ENCODE measurements at places on chromosomes 7 and 10.

DNA sequence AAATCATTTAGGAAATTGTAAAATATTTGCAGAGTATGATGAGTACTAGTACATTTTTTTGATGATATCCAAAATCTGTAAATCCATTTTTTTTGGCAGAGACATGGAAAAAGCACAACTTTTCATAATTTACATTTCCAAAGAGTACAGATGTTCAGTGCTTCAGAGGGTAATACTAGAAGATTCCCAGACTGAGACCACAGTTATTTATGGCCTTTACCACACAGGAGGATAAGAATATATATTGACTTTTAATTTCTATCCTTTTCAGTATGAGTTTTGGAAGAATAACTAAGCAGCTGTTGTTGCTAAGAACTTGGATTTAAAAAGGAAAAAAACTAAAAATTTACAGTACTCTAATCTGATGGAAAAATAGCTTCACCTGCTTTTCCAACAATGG is 61.9 kb downstream of the HGF start:
- no peak for DNase-seq

DNA sequence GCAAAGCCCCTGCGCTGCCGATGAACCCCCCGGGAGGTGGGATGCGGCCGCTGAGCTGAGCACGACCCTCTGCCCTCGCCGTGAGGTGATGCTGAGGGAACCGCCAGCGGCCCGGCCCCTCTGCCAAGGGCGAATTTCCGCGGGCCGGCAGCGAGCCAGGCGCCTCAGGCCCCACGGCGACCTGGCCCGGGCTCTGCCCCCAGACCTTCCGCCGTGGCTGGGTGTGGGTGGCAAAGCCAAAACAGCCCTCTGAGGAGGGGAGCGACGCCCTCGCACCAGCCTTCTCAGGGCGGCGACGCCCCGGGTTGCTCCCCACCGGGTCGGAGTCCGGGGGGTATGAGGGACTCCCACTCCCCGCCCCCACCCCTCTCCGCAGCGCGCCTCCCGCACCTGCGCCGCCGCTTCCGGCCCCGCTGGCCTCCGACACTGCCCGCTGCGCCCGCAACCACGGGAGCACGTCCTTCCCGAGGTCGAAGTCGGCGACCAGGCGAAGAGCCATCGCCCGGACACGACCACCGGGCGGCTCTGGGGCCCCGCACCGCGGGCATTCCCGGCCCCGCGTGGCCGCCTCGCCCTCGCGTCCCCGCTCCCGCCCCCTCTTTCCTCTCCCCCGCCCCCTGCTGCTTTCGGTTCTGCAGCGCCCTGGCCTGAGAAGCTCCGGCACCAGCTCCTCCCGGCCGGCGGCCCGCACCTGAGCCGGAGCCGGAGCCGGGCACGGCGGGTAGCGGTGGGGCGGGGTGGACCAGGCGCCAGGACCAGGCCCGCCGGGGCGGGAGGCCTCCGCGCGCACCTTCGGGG is at the start of gene GSAP:
TSS of gene GSAP (minus strand) at position 527 of the 798 bp plus-strand sequence. CDS start at position 499, 28 bp downstream.
- no peak for DNase-seq

DNA sequence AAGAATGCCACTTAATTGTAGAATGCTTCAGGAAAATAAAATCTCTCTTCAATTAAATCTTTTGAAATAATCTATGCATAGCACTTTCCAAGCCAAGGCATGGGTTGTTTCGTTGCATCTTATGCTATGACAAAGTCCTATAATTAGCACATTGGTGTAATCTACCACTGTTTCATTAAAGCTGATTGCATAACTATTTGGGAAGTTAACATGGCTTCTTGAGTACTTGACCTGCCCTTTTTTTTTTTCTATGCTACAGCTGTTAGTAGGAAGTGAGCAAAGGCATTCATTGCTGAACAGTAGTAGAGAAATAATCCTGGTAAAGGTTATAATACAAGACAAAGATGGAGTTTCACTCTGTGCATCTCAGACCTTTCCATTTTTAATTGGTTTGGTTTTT is 557.2 kb upstream of the CELF2 start:
- DNase-seq, result no peak

GRCh38 chr10:12733271-12733670 is 268.2 kb downstream of the CCDC3 start:
- no peak for DNase-seq

DNA sequence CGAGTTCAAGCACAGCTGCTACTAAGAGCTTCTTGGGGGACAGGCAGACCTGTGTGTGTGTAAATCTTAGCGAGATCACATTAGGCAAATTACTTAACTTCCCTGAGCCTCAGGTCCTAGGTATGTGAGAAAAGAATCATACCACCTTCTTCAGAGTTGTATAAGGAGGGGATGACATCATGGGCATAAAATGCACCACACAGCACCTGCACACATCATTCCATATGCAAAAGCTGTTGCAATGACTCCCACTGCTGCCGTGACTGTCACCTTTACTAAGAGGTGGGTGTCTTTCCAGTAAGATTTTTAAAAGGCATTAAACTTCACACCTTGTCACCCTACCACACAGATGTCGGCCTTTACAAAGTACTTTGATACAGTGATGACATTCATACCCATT is 146.0 kb downstream of the FANK1 start:
- DNase-seq, result no peak

DNA sequence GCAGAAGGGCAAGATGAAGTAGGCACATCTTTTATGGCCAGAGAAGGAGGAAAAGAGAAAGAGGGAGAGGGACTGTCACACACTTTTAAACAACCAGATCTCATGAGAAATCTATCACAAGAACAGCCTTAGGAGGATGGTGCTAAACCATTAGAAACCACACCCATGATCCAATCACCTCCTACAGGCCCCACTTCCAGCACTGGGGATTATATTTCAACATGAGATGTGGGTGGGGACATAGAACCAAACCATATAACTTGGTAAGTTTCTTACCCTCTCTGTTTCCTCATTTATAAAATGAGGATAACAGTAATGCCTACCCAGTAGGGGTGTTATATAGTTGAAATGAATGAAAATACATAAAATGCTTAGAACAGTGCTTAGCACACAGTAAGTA is 66.0 kb downstream of the CHCHD3 start:
- DNase-seq, result no peak

DNA sequence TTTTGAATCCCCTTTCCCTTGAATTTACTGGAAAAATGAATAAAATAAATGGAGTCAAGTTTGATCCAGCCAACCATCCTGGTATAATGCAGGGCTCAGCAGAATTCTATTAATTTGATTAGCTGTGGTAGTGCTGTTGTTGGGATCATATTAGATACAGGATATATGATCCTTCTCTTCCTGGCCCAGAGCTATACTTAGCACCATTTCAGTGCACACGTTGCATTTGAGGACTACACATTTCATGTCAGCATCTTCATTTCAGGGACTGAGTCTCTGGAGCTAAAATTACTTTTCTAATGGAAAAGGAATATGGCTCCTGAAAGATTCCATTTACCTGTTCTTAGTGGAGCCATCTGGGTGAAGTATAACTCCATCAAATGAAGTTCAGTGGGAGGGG is 240.3 kb downstream of the BMPER start:
- DNase-seq, result no peak

GRCh38 chr10:30853066-30853465 is 178.6 kb downstream of the ZNF438 start:
- DNase-seq, result no peak

DNA sequence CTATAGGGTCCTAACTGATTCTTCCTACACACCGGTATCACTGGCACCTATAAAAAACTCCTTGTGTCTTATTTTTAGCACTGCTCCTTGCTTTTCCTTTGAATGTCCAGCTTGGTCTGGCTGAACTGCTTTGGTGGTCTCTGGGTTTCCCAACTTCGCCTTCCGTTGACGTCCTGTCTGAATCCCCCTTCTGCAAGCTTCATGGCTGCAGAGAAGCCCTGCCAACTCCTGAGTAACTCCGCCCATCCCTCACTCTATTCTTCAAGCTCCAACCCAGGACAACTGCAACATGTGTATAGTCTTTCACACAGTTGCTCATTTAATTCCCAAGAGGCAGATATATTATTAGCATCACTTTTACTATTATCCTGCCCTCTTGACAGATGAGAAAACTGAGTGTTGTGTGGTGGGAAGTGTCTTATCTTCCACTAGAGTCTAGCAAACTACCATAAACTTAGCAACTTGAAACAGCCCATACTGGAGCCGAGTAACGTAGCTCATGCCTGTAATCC is 40.9 kb downstream of the MTURN start:
- no peak for DNase-seq

- no peak for DNase-seq
These were observed 543.3 kb downstream of the CALN1 start for GRCh38 chr7:71868797-71869196.

- DNase-seq, result no peak
These were observed 69.9 kb downstream of the PPP1R3C start for GRCh38 chr10:91562839-91563581.

DNA sequence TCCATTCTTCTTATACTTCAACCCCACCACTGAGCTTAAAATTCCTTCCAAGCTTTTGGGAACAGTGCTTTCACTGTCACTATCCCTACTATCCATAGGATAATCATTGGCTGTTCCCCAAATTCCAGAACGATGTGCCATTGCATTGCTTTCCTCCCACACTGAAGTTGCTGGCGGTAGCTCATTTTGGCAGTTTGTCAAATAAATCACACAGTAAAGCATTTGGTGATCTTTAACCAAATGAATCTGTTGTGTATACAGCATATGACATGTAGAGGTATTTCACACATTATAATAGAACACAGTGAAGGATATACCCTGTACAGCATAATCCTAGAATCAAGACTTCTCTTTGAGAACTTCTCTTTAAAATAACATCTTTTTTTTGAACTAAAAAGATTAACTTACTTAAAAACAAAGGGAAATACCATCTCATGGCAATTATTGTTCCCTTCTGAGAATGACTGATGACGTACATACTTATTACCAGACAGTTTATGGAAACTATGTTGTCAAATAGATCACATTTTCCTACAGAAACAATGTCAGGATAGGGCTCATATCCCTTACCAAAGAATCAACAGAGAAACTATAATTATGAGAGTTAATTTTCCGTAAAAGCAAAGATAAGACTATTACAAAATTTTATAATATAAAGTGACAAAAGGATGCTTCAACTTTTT is 93.6 kb downstream of the CTNNA3 start:
- no peak for DNase-seq

- DNase-seq, result peak; percentile 43
These were observed 35.1 kb downstream of the UMAD1 start for GRCh38 chr7:7675686-7676085.

DNA sequence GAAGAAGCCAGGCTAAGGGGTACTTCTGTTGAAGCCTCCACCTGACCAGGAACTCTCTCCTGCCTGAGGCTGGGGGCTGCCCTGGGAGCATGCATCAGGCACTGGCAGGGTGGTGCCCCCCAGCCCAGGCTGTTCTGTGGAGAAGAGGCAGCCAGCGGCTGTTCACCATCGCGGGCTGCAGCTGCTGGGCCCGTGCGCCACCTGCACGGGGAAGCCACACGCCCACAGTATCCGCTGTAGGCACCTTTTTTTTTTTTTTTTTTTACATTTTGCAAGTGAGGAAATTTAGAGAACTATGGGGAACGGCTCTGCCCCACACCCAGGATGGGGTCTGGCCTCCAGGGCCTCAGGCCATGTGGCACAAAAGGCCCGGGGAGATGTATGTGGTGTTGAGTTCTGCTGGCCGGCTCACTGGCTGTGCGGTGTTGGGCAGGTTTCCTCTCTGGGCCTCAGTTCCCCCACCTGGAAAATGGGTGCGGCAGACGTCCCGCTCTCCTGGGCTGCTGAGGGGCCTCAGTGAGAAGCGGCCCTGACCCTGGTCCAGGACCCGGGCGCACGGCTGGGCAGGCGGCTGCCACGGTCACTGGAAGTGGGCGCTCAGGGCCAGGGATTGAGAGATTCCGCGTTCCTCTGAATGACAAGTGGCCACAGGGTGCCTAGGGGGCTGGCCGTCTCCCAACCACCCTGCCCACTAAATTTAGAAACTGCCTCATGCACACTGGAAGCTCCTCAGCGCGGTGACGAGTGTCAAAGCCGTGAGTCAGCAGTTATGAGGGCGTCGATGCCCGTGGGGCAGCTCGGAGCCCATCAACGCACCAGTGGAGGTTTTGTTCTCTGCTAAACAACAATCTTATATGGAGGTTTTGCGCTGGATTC is 8.8 kb upstream of the INTS1 start:
- no peak for DNase-seq

GRCh38 chr7:2143450-2143849 is 89.3 kb downstream of the MAD1L1 start:
- peak; percentile 53 for DNase-seq

DNA sequence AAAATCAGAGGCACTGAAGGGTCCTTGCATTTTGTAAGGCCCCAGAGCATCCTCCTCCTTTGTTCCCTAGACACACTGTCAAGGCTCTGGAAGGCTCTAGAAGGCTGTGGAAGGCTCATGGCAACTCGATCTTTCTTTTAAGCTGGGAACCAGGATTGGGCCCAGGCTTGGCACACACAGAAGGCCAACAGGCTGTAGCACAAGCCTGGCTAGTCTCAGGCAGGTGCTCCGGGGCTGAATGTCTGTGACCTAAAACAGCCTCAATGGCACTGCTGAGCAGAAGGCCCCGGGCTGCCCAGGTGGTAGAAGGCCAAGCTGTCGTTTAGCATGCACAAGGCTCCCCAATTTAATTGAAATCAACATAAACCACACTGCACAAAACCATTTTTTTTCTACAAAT is 55.7 kb downstream of the PRKAG2 start:
- DNase-seq, result no peak

DNA sequence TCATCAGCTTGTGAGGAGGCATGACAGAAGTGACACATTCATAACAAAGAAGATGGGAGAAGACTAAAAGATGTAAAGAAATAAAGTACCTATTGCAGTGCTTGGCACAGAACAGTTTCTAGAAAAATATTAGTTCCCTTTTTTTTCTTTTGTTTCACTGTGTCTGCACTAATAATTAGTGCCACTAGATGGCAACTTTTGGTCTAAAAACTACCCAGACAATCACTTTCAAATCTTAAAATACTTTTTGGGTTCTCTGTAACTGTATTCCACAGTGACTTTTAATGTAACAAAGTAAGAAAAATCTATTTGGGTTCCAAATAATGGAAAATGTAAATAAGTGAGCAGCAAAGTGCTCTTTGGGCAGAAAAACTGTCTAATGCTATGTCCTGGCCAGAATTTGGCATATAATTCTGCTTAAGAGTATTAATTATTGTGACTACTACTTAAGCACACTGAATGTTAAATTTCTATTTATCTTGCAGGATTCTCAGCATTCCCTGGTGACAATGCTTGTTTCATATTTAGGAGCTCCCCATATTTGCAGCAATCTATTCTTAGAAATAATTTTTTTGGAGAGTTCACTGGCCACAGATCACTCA is 134.8 kb upstream of the KIF5B start:
- no peak for DNase-seq

- no peak for DNase-seq
These were observed 2.9 kb downstream of the NPC1L1 start for GRCh38 chr7:44538093-44538797.

DNA sequence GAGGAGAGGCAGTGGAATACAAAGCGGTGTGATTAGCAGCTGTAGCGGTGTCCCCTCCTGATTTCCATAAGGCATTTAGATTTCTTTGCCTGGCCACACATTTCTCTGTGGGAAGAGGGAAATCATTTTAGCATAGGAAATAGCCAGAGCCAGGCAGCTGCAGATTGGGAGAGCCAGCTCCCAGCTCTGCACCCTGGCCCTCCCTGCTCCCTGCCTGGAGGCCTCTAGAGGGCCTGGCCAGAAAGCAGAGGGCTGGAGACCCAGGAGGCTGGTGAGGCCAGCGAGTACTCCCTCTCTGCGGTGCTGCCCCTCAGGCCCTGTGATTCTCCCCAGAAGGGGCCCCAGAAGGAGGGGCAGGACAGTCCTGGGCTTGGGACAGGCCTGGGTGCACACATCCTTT is 85.7 kb downstream of the C10orf105 start:
- DNase-seq, result no peak
